Stimulated activated CD8-positive, alpha-beta memory T cell treated with anti-CD3 and anti-CD28 coated beads, Interleukin-15, amount 100 ng/mL, for 24 hours (primary cell): ENCODE measurements at places on chromosomes 7 and 10.

DNA sequence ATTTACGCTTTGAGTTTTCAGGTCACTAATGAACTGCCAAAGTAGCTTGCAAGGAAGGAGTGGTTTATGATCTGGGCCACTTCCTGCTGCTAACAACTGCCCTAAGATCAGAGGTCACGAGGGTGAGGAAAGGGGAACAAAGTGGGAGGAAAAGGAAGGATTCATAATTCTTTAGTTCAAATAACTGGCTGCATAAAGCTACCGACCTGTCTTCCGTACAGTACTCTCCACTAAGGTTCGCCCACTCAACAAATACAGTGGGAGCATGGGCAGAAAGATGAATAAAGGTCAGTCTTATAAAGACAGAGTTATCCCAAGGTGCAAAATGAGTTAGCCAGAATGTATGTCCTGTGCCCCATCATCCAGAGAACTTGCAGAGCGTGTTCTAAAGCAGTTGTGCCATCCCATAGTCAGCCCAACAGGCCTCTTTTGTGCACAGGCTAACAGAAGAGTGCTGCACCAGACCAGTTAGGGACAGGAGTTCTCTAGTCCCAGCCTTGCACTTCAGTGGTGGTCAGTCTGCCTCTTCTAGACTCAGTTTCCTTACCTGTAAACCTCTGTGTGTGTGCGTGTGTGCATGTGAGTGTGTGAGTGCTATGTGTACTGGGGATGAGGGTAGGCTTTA, 65.9 kb downstream of the CREB3L2 start:
- no peak for DNase-seq

GRCh38 chr10:93062514-93063143, 2.0 kb downstream of the CYP26C1 start:
- DNase-seq = no peak

GRCh38 chr10:122258136-122259074, 12.7 kb upstream of the BTBD16 start:
- no peak for DNase-seq

- no peak for DNase-seq
These were observed 14.9 kb downstream of the ZNF22 start for GRCh38 chr10:45015590-45015989.

DNA sequence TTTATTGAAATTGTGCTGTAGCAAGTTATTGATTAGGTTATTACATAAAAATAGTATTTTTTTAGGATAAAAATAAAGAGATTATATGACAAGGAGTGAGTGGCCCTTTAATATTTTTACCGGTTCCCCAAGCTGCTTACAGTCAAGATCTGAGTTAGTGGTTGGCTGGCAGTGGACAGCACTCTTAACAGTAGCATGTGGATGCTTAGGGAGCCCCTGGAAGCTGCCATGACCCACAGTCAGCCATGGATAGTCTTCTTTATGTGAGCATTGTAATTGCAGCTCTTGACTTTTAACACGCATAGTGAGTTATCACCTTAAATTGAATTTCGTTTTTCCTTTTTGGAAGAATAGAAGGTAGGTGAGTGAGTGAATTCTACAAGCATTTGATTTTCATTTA, 22.1 kb downstream of the RAB18 start:
- DNase-seq = no peak

DNA sequence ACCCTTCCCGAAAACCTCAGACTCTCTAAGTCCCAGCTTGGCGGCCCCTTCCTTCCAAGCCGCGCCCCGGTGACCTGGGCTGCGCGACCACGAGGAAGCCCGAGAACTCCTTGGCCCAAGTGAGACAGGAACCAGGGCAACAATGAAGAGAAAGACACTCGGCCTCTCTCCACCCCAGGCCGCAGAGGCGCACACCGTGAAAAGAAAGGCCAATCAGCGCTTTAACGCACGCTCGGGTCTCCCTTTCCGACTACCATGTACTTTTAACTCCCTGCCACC, 166.4 kb upstream of the PPP1R3A start:
- DNase-seq = no peak

DNA sequence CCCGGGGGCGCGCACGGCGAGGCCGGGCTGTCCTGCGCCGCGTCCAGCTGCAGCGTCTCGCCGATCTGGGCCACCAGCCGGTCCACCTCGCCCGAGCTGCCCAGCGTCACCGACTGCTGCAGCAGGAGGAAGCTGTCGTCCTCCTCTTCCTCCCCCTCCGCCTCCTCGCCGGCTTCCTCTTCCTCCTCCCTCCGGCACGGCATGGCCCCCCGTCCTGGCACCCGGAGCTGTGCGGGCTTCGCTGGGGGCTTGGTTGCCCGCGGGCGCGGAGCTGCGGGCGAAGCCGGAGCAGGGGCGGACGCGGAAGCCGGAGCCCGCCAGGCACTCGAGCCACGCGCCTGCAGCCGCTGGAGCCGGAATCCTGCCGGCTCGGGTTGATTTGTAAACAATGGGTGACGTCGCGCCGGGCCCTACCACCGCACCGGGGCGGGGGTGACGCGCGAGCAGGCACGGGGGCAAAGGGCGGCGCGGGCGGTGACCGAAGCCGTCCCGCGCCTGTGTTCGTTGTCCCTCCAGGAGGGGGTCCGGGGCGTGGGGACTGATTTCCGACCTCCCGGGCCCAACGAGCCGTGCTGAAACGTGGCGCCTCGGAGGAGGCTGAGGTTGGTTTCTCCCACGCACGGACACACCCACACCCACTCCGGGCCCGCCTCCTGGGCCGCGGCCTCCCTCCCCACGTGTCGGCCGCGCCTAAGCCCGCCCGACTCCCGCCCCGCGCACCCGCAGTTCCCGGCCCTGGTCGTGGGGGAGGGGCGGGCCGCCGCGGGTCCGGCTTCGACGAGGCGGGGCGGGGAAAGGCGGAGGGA, at the start of gene FRAT2:
TSS of gene FRAT2 (minus strand) at position 360 of the 806 bp plus-strand sequence. CDS start at position 203, 157 bp downstream.
- peak; percentile 65 for DNase-seq

DNA sequence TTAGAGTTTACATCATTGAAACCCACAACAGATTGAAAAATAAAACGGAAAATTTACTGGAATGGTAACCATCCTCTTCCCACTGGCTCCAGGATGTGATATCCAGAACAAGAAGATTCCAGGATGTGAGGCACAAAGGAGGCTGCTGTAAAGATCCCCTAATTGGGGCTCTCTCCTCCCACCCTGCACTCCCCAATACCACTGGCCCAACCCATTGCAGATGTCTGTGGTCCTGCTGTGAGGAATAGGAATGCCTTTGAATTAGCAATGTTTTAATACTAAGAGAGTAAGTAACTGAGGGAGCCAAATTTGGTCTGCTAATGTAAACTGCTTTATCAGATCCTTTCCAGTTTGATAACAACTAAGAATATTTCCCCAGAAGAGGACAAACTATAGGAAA, 225.9 kb upstream of the INHBA start:
- no peak for DNase-seq

- DNase-seq = no peak
These were observed 41.8 kb upstream of the TSPAN13 start for GRCh38 chr7:16711730-16712129.

DNA sequence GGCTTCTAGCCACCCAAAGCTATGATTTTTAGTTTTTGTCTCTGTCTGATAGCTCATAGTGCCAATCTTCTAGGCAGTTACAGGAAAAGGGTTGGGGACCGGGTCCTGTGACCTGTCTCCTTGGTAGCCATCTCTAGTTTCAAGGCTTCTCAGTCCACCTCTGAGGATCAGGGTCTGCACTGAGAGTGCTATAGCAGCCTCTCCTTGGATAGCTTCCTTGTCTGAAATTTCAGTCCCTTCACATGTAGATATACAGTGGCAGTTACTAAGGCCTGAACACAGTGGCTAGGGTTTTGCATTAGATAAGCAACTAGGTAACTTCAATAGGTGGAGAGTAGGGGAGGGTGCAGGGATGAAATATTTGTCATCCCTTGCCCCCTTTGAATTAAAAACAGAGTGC, 321.3 kb downstream of the SEMA3D start:
- no peak for DNase-seq

DNA sequence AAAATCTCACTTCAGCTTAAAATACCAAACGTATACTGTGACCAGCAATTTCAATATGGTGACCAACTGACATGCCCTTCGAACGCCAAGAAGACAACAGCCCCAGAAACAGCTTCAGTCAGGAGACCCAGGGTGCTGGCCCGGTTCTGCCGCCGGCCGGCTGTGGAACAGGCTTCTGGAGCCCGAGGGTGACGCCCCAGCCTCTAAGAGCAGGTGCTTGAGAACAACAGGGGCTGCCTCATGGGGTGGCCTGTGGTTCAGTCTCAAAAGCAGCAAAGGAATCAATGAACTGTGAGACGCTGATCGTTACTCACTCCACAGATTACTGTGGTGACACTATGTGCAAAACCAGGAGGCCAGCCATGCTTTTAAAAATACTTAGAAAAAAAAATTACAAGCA, 17.3 kb downstream of the GPER1 start:
- no peak for DNase-seq

DNA sequence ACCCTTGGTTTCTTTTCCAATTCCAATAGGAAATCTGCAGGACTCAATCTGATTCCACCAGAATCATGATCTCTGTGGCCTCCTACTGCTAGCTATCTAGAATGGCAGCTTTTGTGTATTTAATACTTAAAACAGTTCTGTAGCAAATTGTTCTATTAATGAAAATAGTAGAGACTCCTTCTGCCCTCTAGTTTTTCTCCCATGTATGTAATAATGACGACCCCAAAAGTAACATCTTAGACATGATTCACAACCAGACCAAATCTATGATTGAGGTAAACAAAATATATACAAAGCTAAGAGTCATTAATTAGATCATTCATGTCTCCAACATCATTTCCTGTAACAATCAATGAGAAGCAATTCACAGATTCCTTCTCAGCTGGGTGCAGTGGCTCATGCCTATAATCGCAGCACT, 259.1 kb upstream of the MKLN1 start:
- DNase-seq = no peak

DNA sequence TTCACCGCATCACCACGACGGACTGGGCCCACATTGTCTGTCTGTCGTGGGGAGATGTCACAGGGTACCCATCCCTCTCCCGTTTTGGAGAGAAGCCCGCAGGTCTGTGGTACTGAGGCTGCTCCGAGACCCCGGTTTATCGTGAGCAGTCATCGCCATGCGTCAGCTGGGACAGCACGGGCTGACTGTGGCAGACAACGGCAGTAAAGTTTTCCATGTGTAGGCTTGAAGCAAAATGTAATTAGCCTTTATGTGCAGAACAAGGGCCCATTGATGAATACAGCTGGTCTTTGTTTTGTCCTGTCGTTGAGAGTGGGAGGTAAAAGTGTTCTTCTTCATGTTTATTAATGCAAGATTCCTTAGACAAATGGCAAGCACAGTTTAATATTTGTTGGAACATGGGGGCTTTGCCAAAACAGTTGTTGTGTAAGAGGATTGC, 167.4 kb upstream of the SH2B2 start:
- DNase-seq = no peak

- no peak for DNase-seq
These were observed 16.7 kb upstream of the ABCC2 start for GRCh38 chr10:99765672-99766301.

- no peak for DNase-seq
These were observed 3.0 kb downstream of the LAMB1 start for GRCh38 chr7:107999779-108000560.

DNA sequence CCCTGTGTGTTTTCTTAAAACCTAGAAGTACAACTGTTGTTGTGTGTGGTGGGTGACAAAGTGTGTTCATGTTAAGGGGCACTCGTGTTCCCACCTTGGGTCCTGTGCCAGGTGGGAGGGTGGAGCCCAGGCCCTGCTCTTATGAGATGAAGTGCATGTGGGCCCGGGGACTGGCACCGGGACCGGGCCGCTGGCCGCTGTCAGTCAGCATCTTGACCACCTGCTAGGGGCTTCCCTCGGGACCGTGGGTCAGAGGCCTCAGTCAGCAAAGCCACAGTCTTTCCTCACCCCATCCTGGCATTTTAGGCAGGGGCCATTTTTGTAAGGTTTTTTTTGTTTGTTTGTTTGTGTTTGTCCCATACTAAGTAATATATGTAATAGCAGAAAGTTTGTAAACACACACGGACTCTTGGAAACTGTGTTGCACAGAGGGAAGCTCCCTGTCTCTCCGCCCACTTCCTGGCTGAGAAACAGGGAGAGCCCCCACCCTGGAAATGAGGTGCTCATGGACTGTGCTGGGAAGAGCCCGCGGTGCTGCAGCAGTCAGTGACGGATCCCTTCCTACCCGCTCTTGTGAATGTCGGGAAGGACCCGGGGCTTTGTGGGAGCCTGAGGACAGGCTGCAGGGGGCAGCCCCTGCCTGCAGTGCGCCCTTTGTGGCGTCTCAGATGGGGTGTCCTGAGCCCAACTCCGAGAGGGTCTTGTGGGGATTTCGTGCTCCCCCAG, 13.4 kb downstream of the AGAP3 start:
- no peak for DNase-seq

DNA sequence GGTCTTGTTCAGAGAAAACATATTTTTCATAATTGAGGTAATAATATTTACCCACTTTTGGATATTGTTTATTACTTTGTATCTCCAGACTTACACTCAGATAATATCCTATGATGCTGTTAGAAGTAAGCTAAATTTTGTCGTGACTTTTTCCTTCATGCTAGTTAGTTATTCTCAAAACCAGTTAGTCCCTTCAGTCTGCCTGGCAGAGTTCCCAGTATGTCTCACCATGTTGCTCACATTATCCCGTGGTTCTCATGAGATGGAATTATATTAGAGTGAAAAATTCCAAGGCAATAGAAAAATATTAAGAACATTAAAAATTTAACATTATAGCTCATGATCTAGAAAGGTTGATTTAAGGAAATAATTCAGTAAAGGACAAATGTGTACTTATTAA, 81.5 kb upstream of the SMIM30 start:
- DNase-seq = no peak

GRCh38 chr10:521261-522250, 167.9 kb downstream of the DIP2C start:
- DNase-seq = no peak

- DNase-seq = no peak
These were observed 312.8 kb upstream of the NFE2L3 start for GRCh38 chr7:25839084-25839769.

DNA sequence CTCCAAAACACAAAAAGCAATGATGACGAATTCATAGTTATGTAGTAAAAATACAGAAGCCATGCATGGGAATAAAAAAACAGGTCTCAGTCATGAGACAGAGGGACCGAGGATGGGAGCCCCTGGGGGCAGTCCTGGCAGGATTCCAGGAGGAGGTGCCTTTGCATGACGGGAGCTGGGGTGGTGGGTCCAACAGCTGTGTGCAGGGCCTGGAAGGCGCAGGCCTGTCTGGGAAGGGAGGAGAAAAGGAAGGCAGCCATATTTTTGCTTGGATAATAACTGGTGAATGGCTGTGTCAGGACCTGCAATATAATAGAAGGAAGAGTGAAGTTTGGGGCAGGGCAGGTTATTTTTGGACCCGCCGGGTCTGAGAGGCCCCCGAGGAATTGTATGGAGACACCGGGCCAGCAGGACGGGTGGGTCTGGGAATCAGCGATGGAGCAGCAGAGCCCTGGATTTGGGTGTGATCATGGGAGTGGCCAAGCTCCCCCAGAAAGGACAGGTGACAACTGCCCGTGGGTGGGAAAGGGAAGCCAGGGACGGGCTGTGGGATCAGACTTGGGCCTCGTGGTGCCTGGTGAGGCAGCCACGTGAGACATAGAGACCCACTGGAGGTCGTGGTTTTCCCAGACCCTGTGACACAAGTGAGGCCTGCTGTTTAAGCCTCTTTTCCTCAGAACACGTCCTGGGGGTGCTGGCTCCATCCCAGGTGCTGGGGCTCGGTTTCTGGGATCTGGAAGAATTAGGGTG, 2.9 kb upstream of the JAKMIP3 start:
- no peak for DNase-seq

GRCh38 chr7:130458257-130458656, 17.4 kb upstream of the CEP41 start:
- no peak for DNase-seq

- no peak for DNase-seq
These were observed 224.1 kb downstream of the ADARB2 start for GRCh38 chr10:1513221-1513620.

- peak; percentile 29 for DNase-seq
These were observed at the start of gene SFXN2 for GRCh38 chr10:102714621-102715455. TSS of gene SFXN2 (plus strand) at chr10:102714636. CDS start at chr10:102726637, 12,001 bp downstream.
